Ureter (tissue), 1 donor: ENCODE measurements at places on chromosomes 6 and 20.

DNA sequence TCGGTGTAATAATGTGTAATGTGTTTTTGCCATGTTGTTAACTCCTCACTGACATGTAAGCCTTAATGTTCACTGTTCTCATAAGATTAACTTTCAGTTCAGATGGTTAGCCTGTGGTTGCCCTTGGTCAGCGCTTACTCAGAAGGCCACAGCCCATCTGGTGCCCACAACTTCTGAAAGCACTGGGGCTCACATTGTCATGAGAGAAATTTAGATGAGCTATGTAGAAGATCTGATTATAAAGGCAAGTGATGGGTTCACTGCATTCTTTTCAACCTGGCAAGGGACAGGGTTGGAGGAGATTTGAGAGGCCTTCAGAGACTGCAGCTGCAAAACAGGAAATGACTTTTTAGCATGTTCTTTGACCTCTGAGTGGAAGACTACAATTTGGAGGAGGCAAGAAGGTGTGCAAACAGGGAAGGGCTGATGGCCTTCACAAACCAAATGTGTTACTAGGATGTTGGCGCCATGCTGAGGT is 242.3 kb upstream of the SUPT3H start:
- DNase-seq, result no peak

DNA sequence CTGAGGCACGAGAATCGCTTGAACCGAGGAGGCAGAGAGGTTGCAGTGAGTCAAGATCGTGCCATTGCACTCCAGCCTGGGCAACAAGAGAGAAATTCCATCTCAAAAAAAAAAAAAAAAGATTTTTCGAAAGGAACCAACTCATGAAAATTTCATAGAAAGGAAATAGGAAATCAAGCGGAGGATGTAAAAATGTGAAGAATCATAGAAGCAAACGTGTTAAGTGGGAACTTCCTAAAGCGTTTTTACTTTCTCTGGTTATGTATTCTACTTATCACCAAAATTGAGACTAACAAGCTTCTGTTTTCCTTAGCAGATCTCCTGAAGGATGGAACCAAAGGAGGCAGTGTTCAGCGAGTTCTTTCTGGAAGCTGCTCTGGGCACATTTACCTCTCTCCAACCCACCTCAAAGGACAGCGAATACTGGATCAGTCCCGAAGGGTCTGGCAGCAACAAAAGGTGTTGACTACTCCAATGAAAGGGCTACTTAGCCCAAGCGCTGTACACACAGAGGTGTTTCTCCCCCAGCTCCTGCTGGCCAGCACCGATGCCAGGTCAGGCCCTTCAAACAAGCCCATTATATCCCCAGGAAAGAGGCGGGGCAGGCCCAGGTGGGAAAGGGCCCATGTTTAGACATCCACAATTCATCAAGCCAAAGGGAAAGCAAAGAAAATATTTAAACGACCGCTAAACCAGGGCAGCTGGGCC is 327.5 kb upstream of the JARID2 start:
- no peak for DNase-seq

GRCh38 chr20:2000285-2000684 is 6.4 kb upstream of the PDYN start:
- DNase-seq, result no peak

DNA sequence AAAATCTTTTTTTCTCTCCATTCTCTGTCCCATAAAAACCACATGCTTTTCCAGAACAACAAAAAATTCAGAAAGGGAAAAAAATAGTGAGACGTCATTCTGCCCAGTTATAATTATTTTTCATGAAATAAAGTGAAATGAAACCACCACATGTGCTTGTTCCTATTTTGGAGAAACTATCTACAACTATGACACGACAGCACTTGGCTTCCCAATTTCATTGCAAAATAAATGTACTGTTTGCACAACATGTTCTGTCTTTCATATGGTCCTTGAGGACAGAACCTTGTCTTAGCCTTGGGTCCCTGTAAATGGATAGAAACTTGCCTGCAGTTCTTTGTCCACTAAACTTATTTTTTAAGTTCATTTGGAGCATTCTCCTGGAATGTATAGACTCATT is 5.6 kb upstream of the MAN1A1 start:
- DNase-seq, result no peak

DNA sequence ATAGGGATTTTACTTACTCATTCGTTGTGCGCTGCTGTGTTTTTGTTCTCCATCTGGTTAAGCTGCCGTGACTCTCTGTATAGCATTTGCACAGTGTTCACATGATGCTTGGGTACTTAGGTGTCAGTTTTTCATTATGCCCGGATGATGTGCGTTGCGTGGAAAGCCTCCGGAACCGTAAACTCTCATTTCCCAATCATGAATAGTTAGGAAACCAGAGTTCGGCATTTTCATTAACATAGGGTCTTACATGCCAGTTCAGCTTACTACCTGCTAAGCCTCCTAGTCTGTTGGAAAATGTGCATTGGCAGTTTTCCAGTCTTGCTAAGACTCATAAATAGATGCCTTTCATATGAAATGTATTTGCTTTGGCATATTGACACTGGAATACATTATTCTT is 483.4 kb upstream of the FLRT3 start:
- DNase-seq, result no peak

GRCh38 chr20:16709017-16709416 is 20.8 kb upstream of the SNRPB2 start:
- no peak for DNase-seq
